Caco-2 (cell line): ENCODE measurements at places on chromosomes 11 and 22. TPM values are rescaled to one million over a fixed set of nuclear protein-coding genes. Genes with fewer than 3 reads are reported as not detected.

DNA sequence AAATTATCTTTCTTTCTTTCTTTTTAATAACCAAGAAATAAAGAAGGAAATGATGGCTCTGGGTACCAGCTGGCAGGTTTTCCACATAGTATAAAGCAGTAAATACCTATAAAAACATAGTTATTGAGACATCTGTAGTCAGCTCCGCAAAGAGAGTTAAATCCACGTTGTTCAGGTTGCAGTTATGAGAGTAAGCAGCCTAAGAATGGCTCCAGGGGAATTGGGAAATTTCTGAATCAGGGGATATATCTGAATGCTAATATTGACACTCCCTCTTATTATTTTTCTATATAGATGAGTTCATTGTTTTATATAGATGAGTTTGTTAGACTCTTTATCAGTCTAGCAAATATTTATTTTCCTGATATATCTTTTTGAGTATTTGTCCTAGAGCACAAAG is 322.0 kb upstream of the LRRC4C start:
- H3K36me3 ChIP-seq, result no peaks in the 10 kb centered on the region
- no peaks in the 10 kb centered on the region for H3K4me1 ChIP-seq
- H3K27me3 ChIP-seq, result no peaks in the 10 kb centered on the region
- H3K27ac ChIP-seq, result no peak overlapping the region

- peaks cover 42% of the 10 kb centered on the region for H3K4me1 ChIP-seq
- no peaks in the 10 kb centered on the region for H3K36me3 ChIP-seq
- H3K27ac ChIP-seq, result peak overlapping the region; percentile 96
- no peaks in the 10 kb centered on the region for H3K27me3 ChIP-seq
- peak overlapping the region; percentile 93 for H3K4me3 ChIP-seq
These were observed 698 bp downstream of the PAK1 start for GRCh38 chr11:77472991-77473800.

- H3K36me3 ChIP-seq, result no peaks in the 10 kb centered on the region
- no peak overlapping the region for H3K27ac ChIP-seq
- no peaks in the 10 kb centered on the region for H3K27me3 ChIP-seq
- no peak overlapping the region for H3K4me3 ChIP-seq
- DNase-seq, result no peak
These were observed 217.0 kb upstream of the PGR start for GRCh38 chr11:101346591-101346990.

The MCAM gene
- total RNA-seq, result 8.3 and 9.8 TPM in 2 replicates

The RHOD gene
- 14.2 and 17.1 TPM in 2 replicates for total RNA-seq
